ENCODE measurements at places on chromosomes 3 and 15.

GRCh38 chr3:116425126-116425525 is 20.2 kb downstream of the LSAMP start:
- no peak for DNase-seq

DNA sequence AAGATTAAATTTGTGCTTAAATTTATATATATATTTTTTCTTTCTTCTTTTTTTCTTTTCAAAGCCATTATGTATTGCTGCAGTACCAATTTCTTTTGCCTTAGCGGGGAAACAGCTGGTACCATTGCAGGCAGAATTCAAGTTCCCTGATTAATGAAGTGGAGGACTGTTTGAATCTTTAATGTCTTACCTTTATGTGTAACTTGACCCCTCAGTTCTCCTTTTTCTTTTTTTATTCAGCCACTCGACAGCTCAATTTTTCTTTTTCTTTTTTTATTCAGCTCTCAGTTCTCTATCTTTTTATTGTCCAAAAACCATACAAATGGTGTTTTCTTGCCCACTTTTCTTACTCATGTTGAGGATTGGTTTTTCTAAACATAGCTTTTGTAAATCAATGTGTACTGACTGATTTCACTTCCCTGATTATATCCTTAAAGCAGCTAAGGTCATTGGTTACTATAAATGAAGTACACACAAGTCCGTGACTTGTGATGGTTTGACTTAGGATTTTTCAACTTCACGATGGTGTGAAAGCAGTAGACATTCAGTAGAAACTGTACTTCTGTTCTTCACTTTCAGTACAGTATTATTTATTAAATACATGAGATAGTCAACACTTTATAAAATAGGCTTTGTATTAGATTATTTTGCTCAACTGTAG is 22.8 kb downstream of the ATP2C1 start:
- DNase-seq = no peak

GRCh38 chr15:92020207-92020606 is 166.7 kb downstream of the SLCO3A1 start:
- DNase-seq = no peak

- DNase-seq = no peak
These were observed 178.8 kb downstream of the POTEB3 start for GRCh38 chr15:21261396-21261964.

DNA sequence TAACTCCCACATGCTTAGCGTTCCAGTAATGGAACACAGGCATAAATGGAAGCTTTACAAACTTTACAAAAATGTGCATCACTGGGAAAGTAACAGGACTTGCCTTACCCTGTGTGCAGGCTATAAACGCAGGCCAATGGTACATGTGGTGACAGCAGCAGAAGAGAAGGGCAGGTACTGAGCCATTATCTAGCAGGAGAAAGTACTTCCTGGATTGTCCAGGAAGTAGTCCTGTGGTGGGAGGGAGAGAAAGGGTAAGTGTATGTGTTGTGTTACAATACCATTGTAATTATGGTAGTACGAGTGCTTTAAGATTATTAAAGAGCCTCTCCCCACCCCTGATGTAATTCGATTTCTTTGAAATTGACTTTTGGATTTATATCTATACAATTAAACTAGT is 5.3 kb downstream of the ATP1B3 start:
- DNase-seq = no peak

GRCh38 chr3:135897715-135898114 is 67.8 kb upstream of the PPP2R3A start:
- DNase-seq = no peak

DNA sequence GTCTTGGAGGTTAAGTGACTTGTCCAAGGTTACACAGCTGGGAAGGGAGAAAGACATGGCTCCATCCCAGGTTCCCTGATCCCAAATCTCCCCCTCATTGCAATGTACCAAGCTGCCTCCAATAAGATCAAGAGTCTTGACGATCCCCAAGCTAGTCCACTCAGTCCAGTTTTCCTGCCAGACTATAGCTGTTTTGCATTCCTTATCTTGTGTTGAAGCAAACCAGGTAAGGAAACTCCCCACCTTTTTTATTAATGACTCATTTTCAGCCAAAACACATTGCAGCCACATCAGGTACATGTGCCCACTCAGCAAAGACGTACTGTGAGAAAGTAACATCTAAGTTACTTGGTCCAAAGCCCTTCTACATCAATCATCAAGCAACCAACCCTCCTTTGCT is 41.9 kb downstream of the LIPC start:
- DNase-seq = no peak

DNA sequence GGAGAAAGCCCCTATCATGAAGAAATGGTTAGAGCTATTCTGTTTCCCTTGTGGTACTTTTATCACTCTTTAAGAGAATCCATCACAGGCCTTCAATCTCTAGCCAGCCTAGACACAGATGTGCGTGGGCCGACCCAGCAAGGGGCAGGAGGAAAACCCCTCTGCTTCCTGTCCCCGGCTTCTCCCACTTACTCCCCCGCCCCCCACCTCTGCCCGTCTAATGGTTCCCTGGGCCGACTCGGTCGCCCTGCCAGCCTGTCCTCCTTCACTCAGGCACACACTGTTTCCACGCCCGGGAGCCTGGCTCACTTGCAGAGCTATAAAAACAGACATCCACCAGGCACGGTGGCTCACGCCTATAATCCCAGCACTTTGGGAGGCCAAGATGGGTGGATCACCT is 58.3 kb upstream of the TFRC start:
- no peak for DNase-seq

GRCh38 chr3:12192173-12192572 is 33.5 kb upstream of the TIMP4 start:
- no peak for DNase-seq

DNA sequence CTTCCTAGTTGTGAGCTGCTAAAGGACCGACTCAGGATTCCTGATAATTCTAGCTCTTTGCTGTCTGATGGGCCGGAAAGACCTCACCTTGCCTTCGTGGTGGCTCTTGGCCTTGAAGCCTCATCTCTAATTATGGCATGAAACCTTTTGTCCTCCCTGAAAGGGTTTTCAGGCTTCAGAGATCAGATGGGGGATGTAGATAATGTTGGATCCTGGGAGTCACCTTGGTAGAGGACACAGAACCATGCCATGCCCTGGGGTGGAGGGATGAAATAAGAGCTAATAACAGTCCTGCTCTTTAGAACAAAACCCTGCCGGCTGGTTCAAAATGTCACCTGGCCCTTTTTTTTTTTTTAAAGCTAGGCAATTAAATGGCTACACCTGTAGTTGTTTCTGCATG is 50.8 kb upstream of the SYN2 start:
- DNase-seq = no peak

GRCh38 chr15:73965758-73966113 is 26.4 kb downstream of the STOML1 start:
- DNase-seq = no peak

DNA sequence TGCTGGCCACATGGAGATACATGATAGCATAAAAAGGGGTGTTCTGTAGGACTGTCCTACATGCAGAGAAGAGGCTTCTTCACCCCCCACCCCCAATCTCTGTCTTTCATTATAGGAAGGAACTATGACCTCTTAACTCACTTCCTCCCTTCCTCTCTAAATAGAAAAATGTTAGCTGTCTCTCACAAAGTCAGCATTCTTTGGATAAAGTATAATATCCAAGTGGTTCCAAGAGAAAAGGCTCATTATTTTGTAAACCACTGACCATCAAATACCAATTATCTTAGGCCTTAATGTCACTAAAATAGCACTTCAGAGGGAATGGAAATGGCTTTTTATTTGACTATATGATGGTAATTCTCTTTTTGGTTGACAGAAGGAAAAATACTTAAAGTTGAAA is 95.3 kb upstream of the SLC2A2 start:
- DNase-seq = no peak

- DNase-seq = no peak
These were observed 116.2 kb upstream of the HACD2 start for GRCh38 chr3:123700791-123701722.

DNA sequence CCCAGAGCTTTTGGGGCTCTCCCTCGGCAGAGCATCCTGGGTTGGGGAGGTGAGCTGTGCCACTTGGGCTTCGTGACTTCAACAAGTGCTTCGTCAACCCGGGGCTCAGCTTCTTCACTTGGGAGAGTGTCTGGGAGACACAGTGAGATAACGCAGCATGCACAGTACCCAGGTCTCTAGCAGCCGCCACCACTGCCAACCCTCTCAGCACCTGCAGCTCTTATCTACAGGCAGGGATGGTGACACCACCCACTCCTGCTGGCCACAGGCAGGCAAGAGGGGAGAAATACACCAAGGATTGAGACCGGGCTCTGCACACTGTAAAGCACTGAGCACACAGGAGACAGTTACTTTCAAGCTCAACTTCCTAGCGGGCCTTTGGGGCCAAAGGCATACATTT is 11.6 kb downstream of the TKT start:
- no peak for DNase-seq

DNA sequence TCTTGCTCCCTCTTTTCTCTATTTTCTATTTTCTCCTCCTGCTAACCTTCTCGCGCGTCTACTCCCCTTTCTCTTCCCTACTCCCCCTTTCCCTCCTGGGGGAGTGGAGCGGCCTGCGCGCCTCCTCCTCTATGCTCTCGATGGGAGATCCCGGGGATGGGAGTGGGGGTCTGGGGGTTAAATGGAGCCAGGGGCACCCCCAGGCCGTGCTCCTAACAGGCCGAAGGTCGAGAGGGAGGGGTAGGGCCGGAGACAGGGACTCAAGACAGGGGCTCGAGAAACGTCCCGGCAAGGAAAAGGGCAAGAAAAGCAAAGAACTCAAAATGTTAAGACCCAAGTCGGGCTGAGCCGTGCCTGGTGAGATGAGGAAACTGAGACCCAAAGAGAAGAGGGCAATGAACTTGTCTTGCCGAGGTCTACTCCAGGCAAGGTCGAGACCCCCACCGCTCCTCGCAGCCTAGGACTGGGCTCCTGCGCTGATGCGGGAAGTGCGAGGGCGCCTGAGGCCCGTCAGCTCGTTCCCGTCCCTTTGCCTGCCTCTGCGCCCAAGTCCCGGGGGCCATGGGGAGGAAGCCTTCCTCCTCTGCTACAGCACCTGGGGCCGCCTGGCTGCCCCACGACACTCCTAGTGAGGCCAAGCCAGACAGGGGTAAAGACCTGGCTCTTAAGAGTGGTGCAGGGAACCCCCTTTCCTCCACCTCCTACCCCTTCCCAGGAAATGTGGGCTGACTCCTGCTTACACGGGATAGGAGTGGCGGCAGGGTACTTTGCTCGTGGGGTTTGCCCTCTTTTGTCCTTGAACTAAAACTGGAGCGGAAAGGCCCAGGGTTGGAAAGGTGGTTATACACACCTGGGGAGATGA is 770 bp upstream of the MEGF11 start:
- DNase-seq = no peak

DNA sequence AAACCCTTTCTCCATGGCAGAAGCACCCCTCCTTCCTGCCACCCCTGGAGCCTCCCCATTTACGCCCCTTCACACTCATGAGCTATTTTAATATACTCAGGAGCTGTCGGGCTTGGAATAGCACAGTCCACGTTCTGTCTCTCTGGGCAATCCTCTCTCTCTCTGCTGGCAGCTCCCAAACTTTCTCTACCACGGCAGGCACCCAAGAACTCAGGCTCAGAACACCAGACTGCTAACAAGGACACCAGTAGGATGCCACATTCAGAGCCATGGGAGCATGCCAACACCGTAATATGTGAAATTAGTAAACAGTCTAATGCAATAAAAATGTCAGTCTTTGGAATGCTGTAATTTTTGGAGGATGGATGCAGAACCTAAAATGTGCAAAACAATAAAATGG is 19.3 kb downstream of the TNFAIP8L3 start:
- DNase-seq = no peak

GRCh38 chr3:188431553-188431952 is 277.6 kb downstream of the LPP start:
- DNase-seq = no peak

- DNase-seq = no peak
These were observed 2.8 kb downstream of the NFKBIZ start for GRCh38 chr3:101851850-101852714.

DNA sequence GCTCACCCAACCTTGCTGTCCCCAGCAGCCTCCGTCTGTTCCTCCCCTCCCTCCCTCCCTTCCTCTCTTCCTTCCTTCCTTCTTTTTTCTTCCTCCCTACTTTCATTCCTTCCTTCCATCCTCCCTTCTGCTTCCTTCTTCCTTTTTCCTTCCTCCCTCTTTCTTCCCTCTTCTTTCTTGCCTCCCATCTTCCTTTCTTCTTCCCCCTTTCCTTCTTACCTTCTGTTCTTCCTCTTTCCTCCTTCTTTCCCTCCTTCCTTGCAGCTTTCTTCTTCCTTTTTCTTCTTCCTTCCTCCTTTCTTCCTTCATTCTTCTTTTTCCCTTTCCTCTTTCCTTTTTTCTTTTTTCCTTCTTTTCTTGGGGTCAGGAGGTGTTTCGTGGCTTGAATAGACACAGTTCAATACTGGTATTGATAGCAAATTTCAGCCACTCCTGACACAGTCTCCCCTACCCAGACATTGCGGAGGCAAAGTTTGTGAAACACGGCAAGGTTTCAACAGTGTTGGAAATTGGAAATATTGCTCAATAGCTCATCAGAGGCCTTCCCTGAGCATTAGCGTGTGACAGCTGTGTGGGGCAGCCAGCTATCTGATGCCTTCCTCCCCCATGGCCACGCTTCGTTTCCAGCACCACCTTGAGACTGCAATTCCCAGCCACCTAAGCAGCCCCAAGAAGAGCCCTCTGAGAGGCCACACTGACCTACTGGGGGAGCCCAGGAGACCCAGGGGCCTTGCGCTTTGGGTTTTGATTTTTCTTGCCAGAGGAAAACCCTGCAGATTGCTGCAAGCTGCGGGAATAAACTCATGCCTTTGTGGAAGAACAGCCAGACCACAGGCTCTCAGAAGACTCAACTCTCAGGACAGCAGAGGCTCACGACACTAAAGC is 82.2 kb downstream of the KLF15 start:
- no peak for DNase-seq

- DNase-seq = no peak
These were observed 1033.9 kb upstream of the NR2F2 start for GRCh38 chr15:95296643-95297042.

DNA sequence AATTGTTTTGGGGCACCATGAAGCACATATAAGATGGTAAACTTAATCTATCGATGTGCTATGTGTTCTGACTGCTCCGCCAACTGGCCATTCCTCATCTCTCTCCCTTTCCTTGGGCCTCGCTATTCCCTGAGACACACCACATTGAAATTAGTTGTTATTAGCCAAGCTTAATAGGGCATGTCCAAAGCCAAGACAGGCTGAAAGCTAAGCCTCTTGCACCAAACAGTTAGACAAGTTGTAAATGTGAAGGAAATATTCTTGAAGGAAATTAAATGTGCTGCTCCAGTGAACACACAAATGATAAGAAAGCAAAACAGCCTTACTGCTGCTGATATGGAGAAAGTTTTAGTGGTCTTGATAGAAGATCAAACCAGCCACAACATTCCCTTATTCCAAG is 39.3 kb downstream of the C2CD4A start:
- no peak for DNase-seq

DNA sequence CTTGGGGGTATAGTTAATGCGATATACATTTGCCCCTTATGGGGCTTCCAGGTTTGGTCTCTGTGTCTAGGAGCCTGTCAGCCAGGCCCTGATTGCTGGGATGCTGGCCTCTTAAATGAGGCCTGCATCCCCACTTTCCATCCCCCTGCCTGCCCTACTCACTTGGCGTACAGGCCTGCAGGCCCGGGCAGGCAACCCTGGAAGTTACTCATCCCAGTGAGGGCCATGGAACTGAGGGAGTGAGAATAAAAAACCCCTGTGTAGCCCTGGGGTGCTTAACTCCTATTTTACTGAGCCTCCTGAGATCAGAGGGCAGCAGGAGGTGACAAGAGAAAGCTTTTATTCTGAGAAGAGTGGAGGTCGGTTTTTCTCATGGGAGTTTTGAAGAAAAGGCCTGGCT is 2.0 kb downstream of the DISP2 start:
- DNase-seq = no peak

- no peak for DNase-seq
These were observed 3.2 kb downstream of the ITGB5 start for GRCh38 chr3:124883766-124884473.
